ENCODE measurements at places on chromosomes 3 and 15.

DNA sequence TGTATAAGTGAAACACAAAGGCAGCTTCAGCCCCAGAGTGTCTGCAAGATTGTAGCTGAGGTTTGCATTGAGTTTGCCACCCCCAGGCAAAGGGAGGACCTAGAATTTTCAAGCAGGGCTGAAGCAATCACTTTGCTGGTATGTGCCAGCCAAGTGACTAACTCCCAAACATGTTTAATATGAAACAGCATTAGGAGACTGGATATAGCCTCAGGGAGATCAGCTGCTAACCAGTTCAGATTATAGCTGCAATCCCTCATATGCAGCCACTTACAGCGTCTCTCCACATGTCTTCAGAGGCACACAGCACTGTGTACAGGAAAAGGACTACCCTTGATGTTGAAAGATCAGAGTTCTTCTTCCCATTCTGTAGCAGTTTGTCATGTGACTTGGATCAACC is 38.4 kb upstream of the PPP2R3A start:
- DNase-seq = no peak

- DNase-seq = no peak
These were observed 51.4 kb upstream of the RNF7 start for GRCh38 chr3:141686466-141687291.

DNA sequence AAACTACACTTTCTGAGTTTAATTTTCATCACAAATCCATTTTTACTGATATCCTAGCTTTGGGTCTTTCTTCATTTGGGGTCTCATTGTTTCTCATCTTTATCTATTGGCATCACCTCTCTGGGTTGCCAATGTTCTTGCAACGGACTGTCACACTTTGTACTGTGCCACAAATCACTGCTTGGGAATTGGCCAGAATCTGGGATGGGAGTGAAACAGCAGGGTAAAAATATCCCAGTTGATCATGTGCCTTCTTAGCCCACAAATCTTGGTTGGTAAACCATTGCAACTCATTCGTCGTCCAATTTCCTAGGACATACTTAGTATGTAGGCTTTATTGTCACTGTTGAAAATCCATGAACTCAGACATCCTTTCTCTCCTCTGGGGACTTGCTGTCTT is 698.5 kb downstream of the OTOL1 start:
- no peak for DNase-seq

GRCh38 chr15:98684995-98685525 is 36.7 kb downstream of the IGF1R start:
- no peak for DNase-seq

- peak; percentile 42 for DNase-seq
These were observed 34.2 kb downstream of the GRIP2 start for GRCh38 chr3:14505803-14506500.

DNA sequence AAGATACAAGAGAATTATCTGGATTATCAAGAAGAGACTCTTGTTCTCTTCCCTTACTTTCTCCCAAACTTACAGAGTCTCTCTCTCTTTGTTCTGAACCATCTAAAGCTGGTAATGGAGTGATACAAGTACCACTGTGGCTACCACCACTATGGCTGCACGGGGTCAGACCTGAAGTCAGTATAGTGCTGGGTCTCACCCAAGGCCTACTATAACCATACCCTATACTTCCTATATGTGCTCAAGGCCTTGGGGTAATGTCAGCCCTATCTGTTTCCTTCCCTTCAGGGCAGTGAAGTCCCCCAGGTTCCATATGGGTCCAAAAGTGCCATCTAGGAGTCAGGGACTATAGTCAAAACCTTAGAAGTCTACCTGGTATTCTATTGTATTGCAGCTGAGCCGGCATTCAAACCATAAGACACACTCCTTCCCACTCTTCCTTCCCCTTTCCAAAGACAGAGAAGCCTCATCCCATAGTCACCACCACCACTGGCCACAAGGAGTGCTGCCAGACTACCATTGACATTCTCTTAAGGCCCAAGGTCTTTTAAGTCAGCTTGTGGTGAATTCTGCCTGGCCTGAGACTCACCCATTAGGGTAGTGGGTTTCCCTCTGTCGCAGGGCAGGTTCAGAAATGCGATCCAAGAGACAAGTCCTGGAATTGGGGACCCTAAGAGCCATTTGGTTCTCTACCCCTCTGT is 615.0 kb upstream of the NECTIN3 start:
- no peak for DNase-seq

GRCh38 chr3:32208447-32208846 is 30.0 kb upstream of the CMTM8 start:
- DNase-seq = no peak

GRCh38 chr15:47972738-47973137 is 148.1 kb upstream of the SLC24A5 start:
- no peak for DNase-seq

- DNase-seq = no peak
These were observed 59.8 kb downstream of the ZNF860 start for GRCh38 chr3:32041316-32041715.

- DNase-seq = no peak
These were observed 350.4 kb downstream of the CLSTN2 start for GRCh38 chr3:140285380-140285779.

DNA sequence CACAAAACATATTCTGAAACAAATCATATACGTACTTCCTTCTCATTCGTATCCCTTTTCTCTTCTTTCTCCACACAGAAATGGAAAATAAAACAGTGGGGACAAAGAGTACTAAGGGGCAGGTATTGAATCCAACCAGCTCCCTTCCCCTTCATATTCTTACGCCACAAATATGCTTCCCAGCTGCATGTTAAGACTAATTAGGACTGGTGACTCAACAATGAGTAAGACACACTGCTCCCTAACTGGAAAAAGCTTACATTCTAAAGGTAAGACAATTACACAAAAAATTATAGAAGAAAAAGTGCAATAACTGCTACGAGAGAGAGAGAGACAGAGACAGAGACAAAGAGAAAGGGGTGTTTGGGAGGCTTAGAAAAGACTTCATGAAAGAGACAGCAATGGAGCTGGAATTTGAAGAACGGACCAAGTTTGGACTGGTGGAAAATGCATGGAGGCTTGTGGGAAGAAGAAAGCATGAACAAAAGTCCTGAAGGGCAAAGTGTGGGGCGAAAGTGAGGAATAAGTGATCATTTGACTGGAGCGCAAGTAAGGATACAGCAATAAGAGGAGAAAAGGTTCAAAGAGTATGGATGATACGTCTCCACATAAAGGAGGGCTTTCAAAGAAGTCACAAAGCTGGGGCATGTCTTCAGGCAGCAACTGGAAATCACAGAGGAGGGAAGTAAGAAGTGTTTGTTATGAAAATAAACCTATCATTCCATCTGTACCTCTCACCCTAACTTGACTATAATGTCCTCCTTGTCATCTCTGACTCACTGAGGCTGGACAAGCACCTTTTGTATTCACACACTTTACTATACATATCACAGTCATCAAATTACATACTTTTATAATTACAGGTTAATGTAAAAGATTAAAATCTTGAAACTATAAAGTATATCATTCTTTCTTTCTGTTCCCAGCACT is 49.2 kb downstream of the RYK start:
- no peak for DNase-seq

- no peak for DNase-seq
These were observed 59.9 kb downstream of the GPR176 start for GRCh38 chr15:39860200-39860599.

GRCh38 chr3:77825001-77825827 is 785.3 kb downstream of the ROBO2 start:
- no peak for DNase-seq

DNA sequence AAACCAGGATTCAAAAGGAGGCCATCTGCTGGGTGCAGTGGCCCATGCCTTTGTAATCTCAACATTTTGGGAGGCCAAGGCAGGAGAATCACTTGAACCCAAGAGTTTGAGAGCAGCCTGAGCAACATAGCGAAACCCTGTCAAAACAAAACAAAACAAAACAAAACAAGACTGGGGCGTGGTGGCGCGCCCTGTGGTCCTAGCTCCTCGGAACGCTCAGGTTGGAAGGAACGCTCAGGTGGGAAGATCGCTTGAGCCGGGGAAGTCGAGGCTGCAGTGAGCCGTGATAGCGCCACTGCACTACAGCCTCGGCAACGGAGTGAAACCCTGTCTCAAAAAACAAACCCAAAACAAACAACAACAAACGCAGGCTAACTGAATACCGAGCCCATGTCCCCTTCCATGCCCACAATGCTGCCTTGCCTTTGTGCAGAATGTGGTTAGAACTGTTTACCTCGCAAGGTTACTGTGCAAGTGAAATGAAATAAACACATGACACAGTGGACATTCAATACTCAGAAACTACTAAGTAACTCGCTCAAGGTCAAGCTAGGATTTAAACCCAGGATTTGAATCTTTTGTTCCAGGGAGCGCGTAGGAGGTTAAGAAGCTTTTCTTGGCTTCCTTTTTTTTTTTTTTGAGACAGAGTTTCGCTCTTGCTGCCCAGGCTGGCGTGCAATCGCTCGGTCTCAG is 766 bp upstream of the EMC4 start:
- DNase-seq = no peak
